CD8-positive, alpha-beta T cell (primary cell): ENCODE measurements at places on chromosomes 3 and 15.

GRCh38 chr3:113153499-113154107, 57.8 kb upstream of the BOC start:
- no peak for DNase-seq

- DNase-seq, result no peak
These were observed 42.9 kb downstream of the IGSF11 start for GRCh38 chr3:118991775-118992174.

GRCh38 chr15:77753281-77753873, 120.7 kb upstream of the LINGO1 start:
- no peak for DNase-seq

GRCh38 chr15:55031727-55032126, 165.0 kb downstream of the RSL24D1 start:
- no peak for DNase-seq

GRCh38 chr15:49814709-49815108, 193.9 kb downstream of the DTWD1 start:
- no peak for DNase-seq

DNA sequence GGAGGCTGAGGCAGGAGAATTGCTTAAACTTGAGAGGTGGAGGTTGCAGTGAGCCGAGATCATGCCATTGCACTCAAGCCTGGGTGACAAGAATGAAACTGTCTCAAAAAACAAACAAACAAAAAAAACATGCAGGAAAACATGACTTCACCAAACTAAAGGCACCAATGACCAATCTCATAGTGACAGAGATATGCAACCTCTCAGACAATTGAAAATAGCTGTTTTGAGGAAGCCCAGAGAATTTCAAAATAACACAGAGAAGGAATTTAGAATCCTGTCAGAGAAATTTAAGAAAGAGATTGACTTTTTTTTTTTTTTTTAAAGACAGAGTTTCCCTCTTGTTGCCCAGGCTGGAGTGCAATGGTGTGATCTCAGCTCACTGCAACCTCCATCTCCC, 26.1 kb downstream of the NCBP2 start:
- no peak for DNase-seq
